ENCODE measurements at places on chromosomes 16 and 17.

DNA sequence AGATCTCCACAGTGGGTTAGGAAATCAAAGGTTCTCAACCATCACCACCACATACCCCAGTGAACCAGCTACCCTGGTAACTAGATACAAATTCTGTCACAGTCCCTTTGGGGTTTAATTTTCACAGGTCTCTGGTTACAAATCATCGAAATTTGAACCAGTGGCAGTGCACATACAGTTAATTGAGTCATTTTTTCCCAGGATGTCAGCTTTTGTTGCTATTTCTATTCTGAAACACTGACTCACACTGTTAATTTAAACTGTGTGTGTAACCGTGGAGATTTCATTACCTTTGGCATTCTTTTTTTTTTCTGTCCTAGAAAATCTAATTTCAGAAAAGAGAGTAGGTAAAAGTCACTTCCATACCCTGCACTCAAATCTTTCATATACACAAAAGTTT, 511.5 kb downstream of the TOX3 start:
- no peak for DNase-seq

DNA sequence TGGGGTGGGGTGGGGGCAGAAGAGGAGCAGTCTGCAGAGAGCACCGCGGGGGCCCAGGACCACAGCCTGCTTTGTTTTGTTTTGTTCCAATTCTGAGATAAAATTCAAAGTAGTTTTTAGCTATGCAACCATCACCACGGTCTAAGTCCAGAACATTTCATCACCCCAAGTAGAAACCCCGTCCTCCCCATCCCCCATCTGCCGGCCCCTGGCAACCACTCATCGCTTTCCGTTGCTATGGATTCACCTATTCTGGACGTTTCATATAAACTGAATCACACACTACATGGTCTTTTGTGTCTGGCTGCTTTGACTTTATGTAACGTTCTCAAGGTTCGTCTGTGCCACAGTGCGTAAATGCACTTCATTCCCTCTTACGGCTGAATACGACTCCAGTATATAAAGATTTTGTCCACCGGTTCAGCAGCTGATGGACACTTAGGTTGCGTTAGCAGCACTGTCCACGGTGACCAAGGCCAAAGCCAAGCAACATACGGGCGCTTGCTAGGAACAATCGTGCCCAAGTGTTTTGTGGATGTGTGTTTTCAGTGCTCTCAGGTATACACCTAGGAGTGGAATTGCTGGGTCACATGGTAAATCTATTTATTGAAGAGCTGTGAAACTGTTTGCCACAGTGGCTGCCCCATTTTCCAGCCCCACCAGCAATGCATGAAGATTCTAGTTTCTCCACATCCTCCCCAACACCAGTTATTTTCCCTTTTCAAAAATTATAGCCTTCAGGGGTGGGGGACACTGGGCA, 27.7 kb upstream of the RASD1 start:
- no peak for DNase-seq

- DNase-seq, result peak; percentile 92
These were observed 217.3 kb downstream of the RBFOX3 start for GRCh38 chr17:79393358-79394052.

DNA sequence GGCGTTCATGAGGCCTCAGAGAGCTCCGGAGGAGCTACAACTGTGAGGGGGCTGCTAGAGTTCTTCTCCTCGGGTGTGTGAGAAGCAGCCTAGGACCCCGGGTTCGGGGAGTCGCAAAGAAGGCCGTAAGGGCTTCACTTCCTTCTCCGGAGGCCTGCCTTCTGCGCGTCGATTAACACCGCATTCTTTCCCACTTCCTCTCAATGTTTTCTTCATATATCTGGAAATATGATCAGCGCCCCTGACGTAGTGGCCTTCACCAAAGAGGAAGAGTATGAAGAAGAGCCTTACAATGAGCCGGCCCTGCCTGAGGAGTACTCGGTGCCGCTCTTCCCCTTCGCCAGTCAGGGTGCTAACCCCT, 449 bp downstream of the SMCR8 start:
- DNase-seq, result no peak

DNA sequence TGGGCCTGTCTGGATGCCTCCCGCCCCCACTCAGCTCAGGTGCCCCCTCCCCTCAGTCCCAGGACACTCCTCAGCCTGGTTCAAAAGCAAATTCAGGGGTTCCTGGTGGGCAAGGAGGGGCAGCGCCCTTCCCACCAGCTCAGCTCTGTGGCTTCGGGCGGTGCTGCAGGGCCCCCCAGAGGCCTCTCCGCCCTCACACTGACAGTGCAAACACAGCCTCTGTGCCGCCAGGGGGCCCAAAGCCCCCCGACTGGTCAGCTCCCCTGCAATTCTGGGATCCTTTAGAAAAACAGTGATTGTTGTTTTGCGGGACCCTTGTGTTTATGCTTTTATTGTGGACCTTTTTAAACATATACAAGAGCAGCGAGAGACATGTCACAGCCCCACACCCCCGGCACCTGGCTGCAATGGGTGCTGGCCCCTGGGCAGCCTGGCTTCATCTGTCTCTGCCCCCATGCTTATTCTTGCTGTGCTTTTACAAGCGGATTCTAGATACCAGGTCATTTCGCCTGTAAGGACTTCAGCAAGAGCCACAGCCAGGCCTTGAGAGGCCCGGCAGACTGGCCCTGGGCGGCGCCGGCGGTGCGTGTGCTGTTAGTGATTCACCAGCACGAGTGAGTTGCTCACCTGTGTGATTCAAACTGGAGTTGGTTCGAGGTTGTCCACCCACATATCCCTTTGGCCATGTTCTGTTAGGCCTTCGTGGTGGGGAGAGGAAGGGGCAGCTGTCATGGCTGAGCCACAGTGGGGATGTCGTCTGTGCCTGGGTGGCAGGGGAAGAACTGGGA, 21.2 kb downstream of the ZNF469 start:
- no peak for DNase-seq

GRCh38 chr17:62629556-62630364, 2.3 kb downstream of the MRC2 start:
- peak; percentile 76 for DNase-seq
